ENCODE measurements at places on chromosomes 3 and 15.

- DNase-seq = no peak
Measured at GRCh38 chr3:122615303-122615702, 37.9 kb downstream of the PARP15 start.

DNA sequence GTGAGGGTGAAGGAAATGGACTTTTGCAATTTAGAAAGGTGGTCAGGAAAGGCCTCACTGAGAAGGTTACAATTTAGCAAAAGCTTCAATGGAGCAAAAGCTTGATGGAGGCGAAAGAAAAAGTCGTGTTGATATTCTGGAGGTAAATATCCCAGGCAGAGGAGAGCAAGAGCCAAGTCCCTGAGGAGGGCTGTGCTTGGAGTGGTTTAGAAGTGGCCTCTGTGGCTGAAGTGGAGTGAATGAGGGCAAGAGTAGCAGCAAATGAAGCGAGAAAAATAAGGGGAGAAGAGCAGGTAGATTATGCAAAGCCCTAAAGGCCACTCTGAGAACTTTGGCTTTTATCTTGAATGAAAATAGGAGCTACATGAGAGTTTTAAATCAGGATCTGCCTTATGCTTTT lies 54.1 kb downstream of the GUCA1C start:
- no peak for DNase-seq

DNA sequence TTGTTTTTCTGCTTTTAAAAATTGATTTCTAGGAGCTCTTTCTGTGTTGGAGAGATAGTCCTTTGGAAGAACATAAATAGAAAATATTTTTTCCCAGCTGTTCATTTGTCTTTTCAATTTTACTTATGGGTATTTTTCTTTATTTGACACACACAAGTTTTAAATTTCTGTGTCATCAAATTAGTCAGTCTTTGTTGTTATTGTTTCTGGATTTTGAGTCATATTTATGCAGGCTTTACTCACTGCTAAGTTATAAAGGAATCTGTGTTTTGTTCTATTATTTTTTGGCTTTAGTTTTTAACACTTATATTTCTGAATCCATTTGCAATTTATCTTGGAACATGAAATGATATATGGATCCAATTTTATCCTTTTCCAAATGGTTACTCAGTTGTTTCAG lies 5.9 kb upstream of the GHSR start:
- no peak for DNase-seq

DNA sequence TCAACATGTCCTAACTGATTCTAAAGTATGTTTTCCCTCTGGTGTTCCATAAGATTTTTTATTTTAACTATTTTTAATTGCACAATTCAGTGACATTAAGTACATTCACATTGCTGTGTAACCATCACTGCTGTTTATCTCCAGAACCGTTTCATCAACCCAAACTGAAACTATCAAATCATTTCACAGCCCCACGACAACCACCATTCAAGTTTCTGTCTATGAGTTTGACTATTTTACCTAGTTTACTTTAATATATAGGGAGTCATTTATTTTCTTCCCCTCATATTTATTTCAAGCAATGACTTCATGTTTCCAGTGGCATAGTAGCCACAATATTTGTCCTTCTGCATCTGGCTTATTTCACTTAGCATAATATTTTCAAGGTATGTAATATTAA lies 8.4 kb downstream of the RTP1 start:
- DNase-seq = no peak

GRCh38 chr3:102299125-102299877 lies 135.5 kb upstream of the ZPLD1 start:
- no peak for DNase-seq

DNA sequence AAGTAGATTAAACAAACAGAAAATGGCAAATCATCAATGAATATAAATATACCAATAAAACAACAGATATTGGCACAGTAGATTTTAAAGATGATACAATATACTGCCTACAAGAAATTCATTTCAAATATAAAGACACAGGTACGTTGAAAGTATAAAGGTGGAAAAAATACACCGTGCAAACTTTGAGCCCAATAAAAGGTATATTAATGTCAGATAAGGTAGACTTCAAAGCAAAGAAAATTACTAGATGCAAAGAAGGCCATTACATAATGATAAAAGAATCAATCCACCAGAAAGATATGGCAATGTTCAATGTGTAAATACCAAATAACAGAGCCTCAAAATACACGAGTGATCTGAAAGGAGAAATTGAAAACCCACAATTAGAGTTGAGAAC lies 34.3 kb upstream of the VIPR1 start:
- DNase-seq = no peak

DNA sequence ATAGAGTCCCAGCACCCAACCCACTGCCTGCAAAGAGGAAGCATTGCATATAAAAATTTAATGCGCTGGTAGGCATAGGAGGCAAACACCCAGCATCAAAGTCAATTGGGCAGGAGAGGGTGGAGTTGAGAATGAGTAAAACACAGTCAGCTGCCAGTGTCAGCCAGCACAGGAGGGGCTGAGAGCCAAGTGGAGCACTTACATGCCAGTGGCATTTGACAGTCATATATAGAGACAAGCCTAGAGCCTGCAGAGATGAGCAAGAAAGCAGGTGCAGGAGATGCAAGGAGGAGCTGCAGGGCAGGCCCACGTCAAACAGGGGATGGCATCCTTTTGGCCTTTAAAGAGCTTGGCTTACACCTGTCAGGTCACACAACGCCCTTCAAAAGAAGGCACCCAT lies 27.6 kb upstream of the ZFAND6 start:
- no peak for DNase-seq

All from T-cell (primary cell).